Ovary (tissue), 10 donors: ENCODE measurements at places on chromosomes 1 and 21. TPM values are rescaled to one million over a fixed set of nuclear protein-coding genes. Genes with fewer than 3 reads are reported as not detected.

TIE1 gene
- polyA plus RNA-seq = 11.5 TPM

GNAT2 gene
- not detected for polyA plus RNA-seq

DNA sequence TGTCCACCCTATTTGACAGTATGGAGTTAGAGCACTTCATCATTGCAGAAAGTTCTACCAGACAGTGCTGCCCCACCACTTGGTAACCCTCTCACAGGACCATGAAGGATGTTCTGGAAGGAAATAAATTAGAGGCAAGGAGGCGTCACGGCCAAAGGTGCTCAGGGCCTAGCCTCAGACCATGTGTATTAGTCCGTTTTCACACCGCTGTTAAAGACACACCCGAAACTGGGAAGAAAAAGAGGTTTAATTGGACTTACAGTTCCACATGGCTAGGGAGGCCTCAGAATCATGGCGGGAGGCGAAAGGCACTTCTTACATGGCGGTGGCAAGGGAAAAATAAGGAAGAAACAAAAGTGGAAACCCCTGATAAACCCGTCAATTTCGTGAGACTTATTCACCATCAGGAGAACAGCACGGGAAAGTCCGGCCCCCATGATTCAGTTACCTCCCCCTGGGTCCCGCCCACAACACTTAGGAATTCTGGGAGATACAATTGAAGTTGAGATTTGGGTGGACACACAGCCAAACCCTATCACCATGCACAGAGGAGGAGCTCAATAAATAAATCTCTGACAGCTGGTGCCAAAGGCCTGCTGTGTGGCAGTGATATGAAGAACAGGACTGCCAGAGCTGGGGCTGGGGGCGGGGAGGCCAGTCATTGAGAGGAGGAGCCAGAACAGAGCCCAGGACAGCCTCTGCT, 75.8 kb downstream of the FHAD1 start:
- peaks cover 2% of the 10 kb centered on the region for H3K4me1 ChIP-seq
- H3K27ac ChIP-seq = no peak overlapping the region
- H3K27me3 ChIP-seq = no peaks in the 10 kb centered on the region

DNA sequence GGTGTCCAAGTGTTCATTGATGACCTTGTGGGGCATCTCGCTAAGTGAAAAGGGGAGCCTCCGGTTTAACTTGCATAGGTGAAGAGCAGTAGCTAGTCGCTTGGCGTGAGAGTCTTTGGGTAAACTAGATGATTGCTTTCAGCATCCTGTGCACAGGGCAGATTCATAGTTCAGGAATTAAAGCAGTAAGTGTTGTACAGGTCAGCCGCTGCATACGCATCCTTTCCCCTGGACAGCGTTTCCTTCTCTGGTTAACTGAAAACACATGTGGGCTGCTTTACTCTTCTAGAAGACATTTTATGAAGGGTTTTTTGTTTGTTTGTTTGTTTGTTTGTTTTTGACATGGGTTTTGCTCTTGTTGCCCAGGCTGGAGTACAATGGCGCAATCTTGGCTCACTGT, 12.1 kb downstream of the NDUFV3 start:
- H3K27ac ChIP-seq = no peak overlapping the region
- no peaks in the 10 kb centered on the region for H3K27me3 ChIP-seq

DNA sequence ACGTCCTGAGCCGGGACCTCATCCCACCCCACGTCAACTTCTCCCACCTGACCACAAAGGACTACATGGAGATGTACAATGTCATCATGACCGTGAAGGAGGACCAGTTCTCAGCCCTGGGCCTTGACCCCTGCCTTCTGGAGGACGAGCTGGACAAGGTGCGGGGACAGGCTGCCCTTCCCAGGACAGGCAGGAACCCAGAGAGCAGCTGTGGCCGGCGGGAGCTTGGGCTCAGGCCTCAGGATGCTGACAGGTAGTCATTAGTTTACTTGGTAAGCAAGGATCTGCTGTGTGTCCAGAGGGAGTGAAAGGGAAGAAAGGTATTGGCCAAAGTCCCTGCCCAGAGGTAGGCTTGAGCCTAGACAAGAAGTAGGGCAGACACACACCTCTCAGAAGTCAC, 17.6 kb upstream of the KCNC4 start:
- no peaks in the 10 kb centered on the region for H3K36me3 ChIP-seq
- peak; percentile 7 for DNase-seq
- no peak overlapping the region for H3K4me3 ChIP-seq
- H3K27ac ChIP-seq = no peak overlapping the region
- no peaks in the 10 kb centered on the region for H3K4me1 ChIP-seq

GPA33 gene
- polyA plus RNA-seq = 0.06 TPM

LAD1 gene
- 0.98 TPM for polyA plus RNA-seq

GRCh38 chr1:95252422-95252821, 18.4 kb downstream of the RWDD3 start:
- H3K36me3 ChIP-seq = no peaks in the 10 kb centered on the region
- H3K4me3 ChIP-seq = no peak overlapping the region
- no peaks in the 10 kb centered on the region for H3K4me1 ChIP-seq

OR4F16 gene
- not detected for polyA plus RNA-seq

- DNase-seq = no peak
- H3K36me3 ChIP-seq = no peaks in the 10 kb centered on the region
- H3K27me3 ChIP-seq = no peaks in the 10 kb centered on the region
- H3K27ac ChIP-seq = no peak overlapping the region
- H3K4me1 ChIP-seq = peaks cover 11% of the 10 kb centered on the region
Observed at GRCh38 chr1:226872437-226872836, 2.0 kb downstream of the PSEN2 start.

- no peaks in the 10 kb centered on the region for H3K36me3 ChIP-seq
- no peak overlapping the region for H3K27ac ChIP-seq
- no peak overlapping the region for H3K4me3 ChIP-seq
- DNase-seq = no peak
- no peaks in the 10 kb centered on the region for H3K27me3 ChIP-seq
- H3K4me1 ChIP-seq = no peaks in the 10 kb centered on the region
Observed at GRCh38 chr1:47459253-47459788, 21.5 kb downstream of the FOXD2 start.

- no peaks in the 10 kb centered on the region for H3K4me1 ChIP-seq
- no peak for DNase-seq
- no peaks in the 10 kb centered on the region for H3K36me3 ChIP-seq
- no peak overlapping the region for H3K27ac ChIP-seq
- H3K4me3 ChIP-seq = no peak overlapping the region
Observed at GRCh38 chr1:36300526-36300925, 5.6 kb upstream of the SH3D21 start.

DNA sequence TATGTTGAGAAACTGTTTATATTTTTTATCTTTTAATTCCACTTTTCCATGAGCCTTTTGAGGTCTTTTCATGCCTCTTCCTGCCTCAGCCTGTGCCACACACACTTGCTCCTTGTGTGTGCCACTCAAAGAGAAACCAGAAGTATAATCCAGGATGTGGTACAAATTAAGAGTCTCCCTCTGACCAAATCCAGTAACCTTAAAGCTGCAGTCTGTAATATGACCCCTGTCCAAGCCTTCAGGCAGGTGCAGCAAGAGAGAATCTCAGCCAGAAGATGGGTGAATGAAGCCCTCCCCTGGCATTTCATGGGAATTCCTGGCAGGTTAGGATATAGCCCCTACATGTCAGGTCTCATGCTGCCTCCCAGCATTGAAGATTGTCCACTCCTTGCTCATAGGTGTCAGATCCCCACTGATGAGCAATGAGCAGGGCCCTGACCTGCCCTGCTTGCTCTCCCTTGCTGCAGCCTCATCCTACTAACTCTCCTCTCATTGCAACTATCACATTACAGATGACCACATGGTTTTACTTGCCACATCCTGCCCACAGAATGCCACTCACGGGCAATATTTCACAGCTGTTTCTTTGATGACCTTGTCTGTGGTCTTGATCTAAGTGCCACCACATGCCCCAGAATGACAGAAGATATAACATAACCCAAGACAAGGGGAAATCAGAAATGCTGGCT, 169.3 kb downstream of the SEC16B start:
- H3K36me3 ChIP-seq = no peaks in the 10 kb centered on the region
- H3K4me1 ChIP-seq = no peaks in the 10 kb centered on the region
- no peak overlapping the region for H3K27ac ChIP-seq
- no peak overlapping the region for H3K4me3 ChIP-seq
- DNase-seq = no peak

- no peak overlapping the region for H3K4me3 ChIP-seq
- H3K27ac ChIP-seq = no peak overlapping the region
- H3K27me3 ChIP-seq = no peaks in the 10 kb centered on the region
- DNase-seq = no peak
- H3K36me3 ChIP-seq = no peaks in the 10 kb centered on the region
Observed at GRCh38 chr1:113875714-113876113, 4.2 kb upstream of the PTPN22 start.

EDARADD gene
- polyA plus RNA-seq = 0.29 TPM

GRCh38 chr1:53048960-53049573, 12.9 kb upstream of the PODN start:
- no peak for DNase-seq
- no peak overlapping the region for H3K27ac ChIP-seq
- H3K36me3 ChIP-seq = no peaks in the 10 kb centered on the region
- peaks cover 6% of the 10 kb centered on the region for H3K4me1 ChIP-seq
- no peaks in the 10 kb centered on the region for H3K27me3 ChIP-seq

- DNase-seq = no peak
- no peaks in the 10 kb centered on the region for H3K36me3 ChIP-seq
- H3K27ac ChIP-seq = no peak overlapping the region
- H3K4me3 ChIP-seq = no peak overlapping the region
Observed at GRCh38 chr1:223067914-223068313, 75.1 kb downstream of the TLR5 start.

- no peak overlapping the region for H3K27ac ChIP-seq
- H3K36me3 ChIP-seq = no peaks in the 10 kb centered on the region
- H3K4me1 ChIP-seq = no peaks in the 10 kb centered on the region
- no peak for DNase-seq
- H3K4me3 ChIP-seq = no peak overlapping the region
- no peaks in the 10 kb centered on the region for H3K27me3 ChIP-seq
Observed at GRCh38 chr1:37867784-37868183, 8.4 kb upstream of the MTF1 start.

DNA sequence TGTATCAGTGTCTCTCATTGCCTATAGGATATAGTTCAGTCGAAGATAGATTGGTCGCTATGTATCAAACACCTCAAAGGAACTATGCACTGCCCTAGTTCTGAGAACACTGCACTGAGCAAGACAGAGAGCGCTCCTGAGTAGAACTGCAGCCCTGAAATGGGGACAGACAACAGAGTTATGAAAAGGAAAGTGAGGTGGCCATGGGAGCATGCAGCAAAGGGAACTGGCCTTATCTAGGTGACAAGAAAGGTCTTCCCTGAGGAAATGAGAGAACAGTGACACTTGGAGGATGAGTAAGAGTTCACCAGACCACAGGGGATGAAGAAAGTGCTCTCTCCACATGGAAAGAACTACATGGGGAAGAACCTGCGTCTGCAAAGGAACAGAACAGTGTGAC, 7.5 kb upstream of the G0S2 start:
- no peak overlapping the region for H3K27ac ChIP-seq
- no peaks in the 10 kb centered on the region for H3K27me3 ChIP-seq
- no peak for DNase-seq
- no peaks in the 10 kb centered on the region for H3K36me3 ChIP-seq
- H3K4me1 ChIP-seq = no peaks in the 10 kb centered on the region
- H3K4me3 ChIP-seq = no peak overlapping the region

SLAMF9 gene
- polyA plus RNA-seq = not detected

- H3K4me1 ChIP-seq = no peaks in the 10 kb centered on the region
- no peak overlapping the region for H3K27ac ChIP-seq
- H3K36me3 ChIP-seq = no peaks in the 10 kb centered on the region
- no peak overlapping the region for H3K4me3 ChIP-seq
- DNase-seq = no peak
Observed at GRCh38 chr1:186297439-186298045, 77.5 kb downstream of the TPR start.

DNA sequence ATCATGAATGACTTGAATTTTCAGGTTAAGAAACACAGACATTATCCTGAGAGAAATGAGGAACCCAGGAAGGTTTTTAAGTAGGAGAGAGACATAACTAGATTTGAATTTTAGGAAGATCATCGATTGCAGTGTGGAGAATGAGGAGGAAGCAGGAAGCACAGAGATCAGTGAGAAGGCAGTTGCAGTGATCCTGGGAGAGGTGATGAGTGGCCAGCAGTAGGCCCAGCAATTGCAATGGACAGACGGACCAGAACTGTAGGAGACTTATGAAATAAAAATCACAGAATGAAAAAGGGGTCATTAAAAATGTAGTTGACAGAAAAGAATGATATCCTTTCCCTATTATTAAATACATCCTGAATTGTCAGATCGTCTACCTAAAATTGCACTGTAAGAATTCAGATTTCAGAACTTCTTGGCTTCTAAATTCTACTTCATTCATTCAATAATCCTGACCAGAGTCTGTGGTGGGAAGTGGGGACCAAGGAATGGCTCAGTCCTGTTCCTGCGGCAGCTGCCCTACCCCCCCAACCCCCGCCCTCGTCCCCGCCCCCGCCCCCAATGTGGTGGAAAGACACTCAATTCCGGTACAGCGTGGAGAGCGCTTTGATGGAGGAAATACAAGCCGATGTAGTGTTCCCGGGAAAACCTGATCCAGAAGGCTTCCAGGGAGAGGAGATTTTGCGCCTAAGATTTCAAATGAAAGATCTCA, 35.1 kb downstream of the SLC2A1 start:
- no peaks in the 10 kb centered on the region for H3K27me3 ChIP-seq
- no peaks in the 10 kb centered on the region for H3K36me3 ChIP-seq
- H3K4me3 ChIP-seq = peak overlapping the region; percentile 63
- H3K27ac ChIP-seq = peak overlapping the region; percentile 80
